T-helper 1 cell treated with Interleukin-12 subunit alpha and Interleukin-12 subunit beta and Interleukin-4 antibody, amounts not matched to agents 30 ng/mL and 1 ng/mL, for 36 hours (primary cell): ENCODE measurements at places on chromosomes 5 and 9. TPM values are rescaled to one million over a fixed set of nuclear protein-coding genes. Genes with fewer than 3 reads are reported as not detected.

The CDC14B gene
- 1.1 and 2.2 TPM in 2 replicates for total RNA-seq

The NOXA1 gene
- 0.44 and 0.80 TPM in 2 replicates for total RNA-seq

The HK3 gene
- total RNA-seq: 0.32 and 1.1 TPM in 2 replicates

The SLC1A3 gene
- not detected in 2 replicates for total RNA-seq

The NSUN2 gene
- 93.4 and 97.1 TPM in 2 replicates for total RNA-seq

The FGD3 gene
- total RNA-seq: 129 and 133 TPM in 2 replicates

The LCP2 gene
- 464 and 467 TPM in 2 replicates for total RNA-seq

The CCDC192 gene
- total RNA-seq: not detected in 2 replicates

The LRRTM2 gene
- 0.07 and 0.10 TPM in 2 replicates for total RNA-seq

The POLK gene
- 34.5 and 35.6 TPM in 2 replicates for total RNA-seq

The IFNA21 gene
- total RNA-seq: not detected in 2 replicates

The NTNG2 gene
- 10.1 and 12.2 TPM in 2 replicates for total RNA-seq

The OR1J2 gene
- total RNA-seq: not detected in 2 replicates

The ELAVL2 gene
- total RNA-seq: not detected in 2 replicates

The PCDHB10 gene
- total RNA-seq: not detected in 2 replicates

The MARVELD2 gene
- total RNA-seq: 0.17 TPM in 1 of 2 replicates, not detected in the other

The MOB3B gene
- 0.39 and 0.73 TPM in 2 replicates for total RNA-seq

The NTRK2 gene
- 1.4 and 1.5 TPM in 2 replicates for total RNA-seq

The FBN2 gene
- total RNA-seq: not detected in 2 replicates

The PTPDC1 gene
- 3.8 and 3.9 TPM in 2 replicates for total RNA-seq

The FCN2 gene
- not detected in 2 replicates for total RNA-seq

The CARTPT gene
- not detected in 2 replicates for total RNA-seq
